ENCODE measurements at places on chromosomes 11 and 22. TPM values are rescaled to one million over a fixed set of nuclear protein-coding genes. Genes with fewer than 3 reads are reported as not detected.

DNA sequence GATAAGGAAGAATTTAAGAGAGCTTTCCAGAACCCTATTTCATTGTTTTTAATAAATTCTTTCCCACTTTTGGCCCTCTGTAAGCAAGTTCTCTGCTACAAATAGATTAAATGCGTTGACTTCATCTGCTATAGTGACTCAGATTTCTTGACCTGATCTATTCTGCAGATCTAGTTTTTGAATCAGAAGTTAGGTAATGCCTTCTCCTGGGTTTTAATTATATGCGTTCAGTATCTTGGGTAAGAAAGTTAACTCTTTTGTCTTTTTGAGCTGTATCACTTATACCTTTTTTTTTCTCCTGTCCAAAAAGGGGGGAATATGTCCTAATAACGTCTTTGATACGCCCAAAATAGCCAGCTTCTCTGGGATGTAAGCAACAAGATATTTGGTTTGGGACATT lies 2.4 kb upstream of the HEPHL1 start:
- no peak for DNase-seq

The TBX10 gene
- total RNA-seq, result not detected

DNA sequence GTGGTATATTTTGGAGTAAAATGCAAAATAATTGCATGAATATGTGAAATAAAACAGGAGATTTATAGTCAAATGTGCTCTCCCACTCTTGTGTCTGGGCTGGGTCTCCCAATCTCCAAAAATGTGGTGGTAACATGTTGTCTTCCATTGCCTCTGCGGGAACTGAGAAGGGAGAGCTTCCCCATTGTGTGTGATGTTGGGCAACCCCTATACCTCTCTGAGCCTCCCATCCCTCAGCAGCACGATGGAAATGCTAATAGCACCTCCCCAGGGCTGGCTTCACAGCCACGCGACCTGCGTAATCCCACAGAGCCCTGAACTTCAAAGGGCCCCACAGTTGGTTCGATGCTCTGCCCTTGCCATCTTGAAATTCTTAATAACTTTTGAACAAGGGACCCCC lies 72.0 kb downstream of the TP53I11 start:
- DNase-seq, result no peak

DNA sequence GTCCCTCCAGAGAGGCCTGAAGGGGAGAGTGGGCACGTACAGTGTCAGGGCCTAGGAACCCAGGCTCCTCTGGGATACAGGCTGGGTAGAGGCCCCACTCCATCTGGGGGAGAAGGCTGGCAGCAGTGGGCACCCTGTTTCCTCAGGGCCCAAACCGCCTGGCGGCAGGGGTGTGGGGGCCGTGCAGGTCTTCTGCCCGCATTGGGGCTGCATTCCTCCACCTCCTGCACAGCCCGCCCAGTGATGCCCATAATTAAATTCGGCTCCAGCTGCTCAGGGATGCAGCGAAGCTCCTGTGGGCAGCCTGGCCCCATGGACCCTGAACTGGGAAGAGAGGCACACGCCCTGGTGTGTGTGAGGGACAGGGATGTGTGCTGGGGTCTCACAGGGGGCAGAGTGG lies 35.4 kb downstream of the KCNQ1OT1 start:
- DNase-seq, result no peak

DNA sequence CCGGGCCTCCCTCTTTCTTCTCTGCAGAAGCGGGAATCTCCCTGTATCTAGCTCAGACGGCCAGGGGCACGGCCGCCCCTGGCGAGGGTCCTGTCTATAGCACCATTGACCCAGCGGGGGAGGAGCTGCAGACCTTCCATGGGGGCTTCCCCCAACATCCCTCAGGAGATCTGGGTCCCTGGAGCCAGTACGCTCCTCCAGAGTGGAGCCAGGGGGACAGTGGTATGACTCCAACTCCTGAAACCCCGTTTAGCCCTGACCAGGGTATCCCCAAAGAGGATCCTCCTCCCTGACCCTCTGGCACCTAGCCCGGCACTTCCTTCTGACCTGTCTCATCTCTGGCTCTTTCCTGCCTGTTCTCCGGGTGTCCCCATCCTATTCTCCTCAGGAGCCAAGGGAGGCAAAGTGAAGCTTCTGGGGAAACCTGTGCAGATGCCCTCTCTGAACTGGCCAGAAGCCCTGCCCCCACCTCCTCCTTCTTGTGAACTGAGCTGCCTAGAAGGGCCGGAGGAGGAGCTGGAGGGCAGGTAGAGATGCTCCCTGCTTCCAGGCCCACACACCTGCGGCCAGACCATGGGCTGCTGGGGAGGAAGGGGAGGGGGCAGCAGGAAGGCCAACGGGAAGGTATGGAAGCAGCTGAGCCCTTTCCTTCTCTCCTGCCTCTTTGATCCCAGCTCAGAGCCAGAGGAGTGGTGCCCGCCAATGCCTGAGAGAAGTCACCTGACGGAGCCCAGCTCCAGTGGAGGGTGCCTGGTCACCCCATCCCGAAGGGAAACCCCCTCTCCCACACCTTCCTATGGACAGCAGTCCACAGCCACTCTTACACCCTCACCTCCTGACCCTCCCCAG lies 12.9 kb downstream of the ROBO3 start:
- DNase-seq, result no peak

The AAMDC gene
- 72.2 TPM for total RNA-seq

DNA sequence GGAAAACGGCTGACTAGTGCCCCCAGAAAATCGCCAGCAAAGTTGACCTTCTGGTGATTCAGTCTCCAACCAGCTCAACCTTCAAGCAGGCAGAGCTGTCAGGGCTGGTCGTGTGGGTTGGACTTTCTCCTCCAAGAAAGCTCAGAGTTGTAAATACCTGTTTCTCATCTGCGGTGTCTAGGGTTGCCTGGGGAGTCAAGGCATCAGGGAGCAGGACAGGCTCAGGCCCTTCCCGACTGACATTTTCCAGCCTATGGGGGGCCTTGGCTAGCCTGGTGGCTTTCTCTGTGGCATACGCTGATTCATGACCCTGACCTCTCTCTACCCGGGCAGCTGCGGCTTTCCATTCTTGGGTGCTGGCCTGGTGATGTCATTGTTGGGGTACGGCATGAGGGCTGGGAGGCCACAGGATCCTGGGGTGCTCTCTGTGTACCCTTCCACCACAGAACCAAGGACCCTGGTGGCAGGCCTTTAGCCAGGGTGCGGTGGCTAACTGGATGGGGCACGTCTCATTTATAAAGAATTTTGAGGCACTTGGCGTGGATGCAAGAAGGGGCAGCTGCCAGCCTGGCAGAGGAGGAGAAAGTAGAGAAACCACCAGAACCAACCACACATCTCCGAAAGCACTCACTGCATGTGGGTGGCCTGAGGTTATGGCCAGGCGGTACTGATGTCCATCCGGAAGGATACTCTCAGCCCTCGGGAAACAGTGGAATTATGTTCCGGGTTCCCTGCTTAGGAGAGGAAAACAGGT lies 64.9 kb downstream of the BCR start:
- DNase-seq, result peak; percentile 87

GRCh38 chr22:31451709-31452571 lies 37.7 kb downstream of the EIF4ENIF1 start:
- DNase-seq, result peak; percentile 35
